PC-3 (cell line): ENCODE measurements at places on chromosomes 13 and 19. TPM values are rescaled to one million over a fixed set of nuclear protein-coding genes. Genes with fewer than 3 reads are reported as not detected.
A peak's percentile ranks its signal among the peaks of the same experiment; 100 is the strongest.

FGF22 gene
- 0.81 and 1.3 TPM in 2 replicates for total RNA-seq

- H3K27me3 ChIP-seq = no peaks in the 10 kb centered on the region
- H3K4me3 ChIP-seq = no peak overlapping the region
- no peak for DNase-seq
- peaks cover 23% of the 10 kb centered on the region for H3K4me1 ChIP-seq
These were observed 61.3 kb downstream of the NUFIP1 start for GRCh38 chr13:44927968-44928367.

DNA sequence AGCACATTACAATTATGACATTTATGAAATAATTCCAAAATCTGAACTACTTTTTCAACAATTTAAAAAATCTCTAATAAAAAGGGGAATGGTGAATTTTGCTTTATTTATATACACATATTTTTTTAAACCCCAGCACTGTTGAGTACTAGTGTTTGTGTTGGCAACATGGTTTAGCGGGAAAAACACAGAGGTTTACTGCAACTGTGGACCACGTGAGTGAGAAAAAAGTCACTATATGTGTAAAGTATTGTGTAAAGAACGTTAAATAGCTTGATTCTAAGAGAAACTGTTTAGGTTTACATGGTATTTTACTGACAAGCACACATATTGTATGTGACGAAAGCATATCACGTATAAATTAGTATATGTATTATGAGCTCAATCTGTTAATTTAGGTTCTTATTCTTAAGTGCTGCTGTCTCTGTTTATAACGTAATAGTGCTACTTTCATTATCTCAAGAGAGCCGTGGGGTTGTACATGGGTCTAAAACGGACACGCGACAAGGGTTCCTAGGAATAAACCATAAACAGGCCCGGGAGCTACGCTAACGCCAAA lies 617 bp downstream of the SKA3 start:
- H3K36me3 ChIP-seq = peaks cover 14% of the 10 kb centered on the region
- no peak for DNase-seq
- H3K27me3 ChIP-seq = no peaks in the 10 kb centered on the region
- H3K4me3 ChIP-seq = peak overlapping the region; percentile 92
- peak overlapping the region; percentile 81 for H3K27ac ChIP-seq
- H3K4me1 ChIP-seq = peaks cover 17% of the 10 kb centered on the region; the same call in 1 of the 2 replicates

GRCh38 chr13:48739386-48739964 lies 85.7 kb downstream of the CYSLTR2 start:
- H3K36me3 ChIP-seq = no peaks in the 10 kb centered on the region
- no peak overlapping the region for H3K27ac ChIP-seq

DNA sequence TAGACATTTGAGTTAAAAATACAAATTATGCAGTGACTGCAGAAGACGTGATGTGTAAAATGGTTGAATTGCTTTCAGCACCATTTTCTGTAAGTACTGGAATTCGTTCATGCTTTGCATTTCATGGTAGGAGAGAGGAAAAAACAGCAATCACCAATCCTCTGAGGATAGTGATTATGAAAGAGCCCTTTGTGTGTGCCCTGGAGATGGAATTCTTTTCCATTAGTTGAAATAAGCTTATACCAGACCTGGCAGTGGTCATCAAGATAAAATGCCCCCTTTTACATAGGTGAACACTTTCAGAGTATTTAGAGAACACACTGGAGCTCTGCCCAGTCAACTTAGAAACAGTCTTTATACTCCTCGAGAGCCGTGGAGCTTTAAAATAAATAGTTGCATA lies 1.7 kb downstream of the CNMD start:
- H3K36me3 ChIP-seq = no peaks in the 10 kb centered on the region
- no peak overlapping the region for H3K4me3 ChIP-seq
- H3K27me3 ChIP-seq = peaks cover 9% of the 10 kb centered on the region
- H3K27ac ChIP-seq = no peak overlapping the region
- no peak for DNase-seq

DNA sequence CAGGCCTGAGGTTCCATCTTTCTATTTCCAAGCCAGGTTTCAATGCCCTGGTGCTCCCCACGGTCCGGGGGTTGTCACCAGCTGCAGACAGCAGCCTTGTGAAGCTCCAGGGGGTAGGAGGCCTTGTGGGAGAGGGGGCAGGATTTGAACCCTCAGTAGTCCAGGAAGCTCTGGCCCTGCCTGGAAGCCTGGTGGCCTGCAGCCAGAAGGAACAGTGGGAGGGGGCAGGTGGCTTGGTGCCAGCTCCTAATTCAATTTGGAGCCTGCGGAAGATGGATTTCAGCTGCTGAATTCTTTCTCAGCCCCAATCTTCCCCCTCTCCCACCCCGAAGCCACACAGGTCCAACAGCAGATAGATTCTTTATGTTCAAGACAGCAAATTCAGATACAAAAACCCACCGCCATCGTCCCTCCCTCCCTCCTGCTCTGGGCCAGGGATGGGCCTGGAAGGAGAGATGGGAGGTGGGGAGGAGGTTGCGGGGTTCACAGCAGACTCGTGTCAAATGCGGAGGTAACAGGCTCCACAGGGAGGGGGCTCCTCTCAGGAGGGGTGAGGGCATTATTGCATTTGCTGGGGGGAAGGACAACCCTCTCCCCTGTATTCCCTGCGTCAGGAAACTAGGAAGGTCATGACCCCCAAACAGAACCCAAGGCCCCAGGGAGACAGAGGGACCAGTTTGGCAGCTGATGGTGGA lies 2.4 kb upstream of the PTGER1 start:
- H3K27ac ChIP-seq = peak overlapping the region; percentile 27; the same call in 1 of the 2 replicates
- DNase-seq = no peak
- no peak overlapping the region for H3K4me3 ChIP-seq
- H3K27me3 ChIP-seq = no peaks in the 10 kb centered on the region
- H3K36me3 ChIP-seq = peaks cover 37% of the 10 kb centered on the region
